ENCODE measurements at places on chromosomes 12 and 14.

DNA sequence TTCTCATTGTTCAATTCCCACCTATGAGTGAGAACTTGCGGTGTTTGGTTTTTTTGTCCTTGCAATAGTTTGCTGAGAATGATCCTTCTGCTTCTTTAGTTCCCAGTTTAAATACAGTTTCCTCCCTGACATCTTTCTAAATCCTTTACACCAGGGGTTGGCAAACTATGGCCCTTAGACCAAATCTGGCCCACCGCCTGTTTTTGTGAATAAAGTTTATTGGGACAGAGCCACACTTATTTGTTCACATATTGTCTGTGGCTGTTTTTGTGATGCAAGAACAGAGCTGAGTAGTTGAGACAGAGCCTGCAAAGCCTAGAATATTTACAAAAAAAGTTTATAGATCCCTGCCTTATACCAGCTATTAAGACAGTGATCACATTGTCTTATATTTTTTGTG is 53.7 kb downstream of the SERPINA10 start:
- no peak overlapping the region for H3K27ac ChIP-seq
- no peaks in the 10 kb centered on the region for H3K4me1 ChIP-seq
- no peak overlapping the region for H3K4me3 ChIP-seq
- DNase-seq: no peak
- no peaks in the 10 kb centered on the region for H3K36me3 ChIP-seq

DNA sequence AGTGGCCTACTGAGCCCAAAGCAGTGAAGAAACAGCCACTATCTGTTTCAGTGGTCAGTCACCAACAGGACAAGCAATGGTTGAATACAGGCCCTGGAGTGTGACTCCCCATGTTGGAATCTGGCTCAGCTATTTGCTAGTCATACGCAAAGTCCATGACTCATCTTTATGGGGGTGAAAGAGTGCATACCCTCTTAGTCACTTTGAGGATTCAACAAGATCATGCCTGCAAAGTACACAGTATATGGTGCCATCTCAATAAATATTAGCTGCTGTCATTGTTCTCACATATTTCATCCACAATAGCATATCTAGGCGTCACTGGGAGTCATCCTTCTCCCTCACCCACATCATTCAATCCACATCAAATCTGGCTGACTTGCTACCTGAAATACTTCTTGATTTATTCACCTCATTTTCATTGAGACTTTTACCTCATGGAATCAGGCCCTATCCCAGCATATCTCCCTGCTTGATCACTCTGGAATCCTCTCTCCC is 26.4 kb upstream of the STAB2 start:
- H3K4me3 ChIP-seq: no peak overlapping the region
- no peaks in the 10 kb centered on the region for H3K4me1 ChIP-seq
- H3K27ac ChIP-seq: no peak overlapping the region
- H3K27me3 ChIP-seq: peaks cover 39% of the 10 kb centered on the region
- no peak for DNase-seq

GRCh38 chr12:114769634-114770033 is 85.7 kb upstream of the TBX3 start:
- DNase-seq: no peak
- no peak overlapping the region for H3K4me3 ChIP-seq
- no peaks in the 10 kb centered on the region for H3K4me1 ChIP-seq
- H3K27me3 ChIP-seq: no peaks in the 10 kb centered on the region
- H3K27ac ChIP-seq: no peak overlapping the region

- no peak overlapping the region for H3K27ac ChIP-seq
- H3K36me3 ChIP-seq: peaks cover 3% of the 10 kb centered on the region
- H3K4me1 ChIP-seq: no peaks in the 10 kb centered on the region
Observed at GRCh38 chr12:130504840-130505175, 167.1 kb downstream of the PIWIL1 start.

DNA sequence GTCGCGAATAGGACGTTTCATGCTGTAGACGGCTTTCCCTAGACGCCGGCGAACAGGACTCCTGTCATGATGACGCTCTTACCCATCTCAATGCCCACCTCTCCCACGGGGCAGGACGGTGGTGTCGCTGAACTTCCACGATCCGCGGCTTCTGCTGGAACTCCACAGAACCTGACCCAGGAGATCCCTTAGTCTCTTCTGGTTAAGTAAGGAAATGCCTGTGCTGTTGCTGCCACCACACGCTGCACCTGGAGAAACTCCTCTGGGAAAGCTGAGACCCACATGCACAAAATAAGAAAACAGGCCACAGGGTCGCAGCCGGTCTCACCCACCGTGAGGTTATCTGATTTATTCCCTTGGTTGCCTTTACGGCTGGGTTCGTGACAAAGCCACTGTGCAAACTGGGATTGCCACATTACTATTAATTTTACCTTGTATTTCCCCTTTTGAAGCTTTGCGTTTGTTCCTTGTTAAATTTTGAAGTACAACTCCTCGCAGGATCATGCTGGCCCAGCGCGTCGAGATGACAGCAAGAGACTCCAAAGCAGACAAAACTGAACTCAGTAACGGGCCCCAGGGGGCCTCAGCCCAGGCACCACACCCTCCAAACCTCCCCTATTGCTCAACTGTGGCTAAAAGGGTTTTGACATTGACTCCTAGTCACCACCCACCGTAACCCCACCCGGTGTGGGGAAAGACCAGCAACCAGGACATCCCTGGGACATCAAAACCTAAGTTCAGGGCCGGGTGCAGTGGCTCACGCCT is 9.2 kb upstream of the MMP17 start:
- H3K36me3 ChIP-seq: peaks cover 2% of the 10 kb centered on the region
- no peak overlapping the region for H3K27ac ChIP-seq
- no peak overlapping the region for H3K4me3 ChIP-seq
- no peaks in the 10 kb centered on the region for H3K4me1 ChIP-seq

- H3K36me3 ChIP-seq: peaks cover 8% of the 10 kb centered on the region
- DNase-seq: no peak
- no peaks in the 10 kb centered on the region for H3K27me3 ChIP-seq
- H3K27ac ChIP-seq: no peak overlapping the region
- H3K4me1 ChIP-seq: peaks cover 3% of the 10 kb centered on the region
- no peak overlapping the region for H3K4me3 ChIP-seq
Observed at GRCh38 chr14:52891800-52892199, 59.0 kb downstream of the FERMT2 start.

DNA sequence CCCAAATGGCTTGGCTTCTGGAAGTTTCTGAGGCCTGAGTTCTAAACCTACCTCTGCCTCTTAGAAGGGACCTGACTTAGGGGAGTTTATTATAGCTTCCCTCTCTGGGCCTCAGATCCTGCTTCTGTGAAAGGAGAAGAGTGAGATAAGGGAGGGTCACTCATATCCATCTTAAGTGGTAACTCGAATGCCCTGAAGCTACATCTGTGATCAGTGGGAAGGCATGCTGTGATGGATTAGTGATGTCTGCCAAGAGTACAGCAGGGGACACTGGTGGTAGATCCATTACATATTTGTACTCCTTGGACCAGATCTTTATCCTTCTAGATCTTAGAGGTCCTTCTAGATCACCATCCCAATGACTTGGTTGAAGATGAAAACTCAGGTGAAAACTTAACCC is 97.8 kb upstream of the NOS1 start:
- H3K36me3 ChIP-seq: no peaks in the 10 kb centered on the region
- H3K27ac ChIP-seq: no peak overlapping the region
- peaks cover 6% of the 10 kb centered on the region for H3K27me3 ChIP-seq

- no peak overlapping the region for H3K27ac ChIP-seq
- H3K36me3 ChIP-seq: no peaks in the 10 kb centered on the region
- no peaks in the 10 kb centered on the region for H3K27me3 ChIP-seq
- H3K4me3 ChIP-seq: no peak overlapping the region
Observed at GRCh38 chr12:92278378-92278828, 132.8 kb upstream of the BTG1 start.

GRCh38 chr14:103068351-103069073 is 11.2 kb upstream of the CDC42BPB start:
- H3K36me3 ChIP-seq: no peaks in the 10 kb centered on the region
- no peak overlapping the region for H3K27ac ChIP-seq
- H3K27me3 ChIP-seq: peaks cover 34% of the 10 kb centered on the region
- no peak for DNase-seq
- H3K4me3 ChIP-seq: no peak overlapping the region
- no peaks in the 10 kb centered on the region for H3K4me1 ChIP-seq

DNA sequence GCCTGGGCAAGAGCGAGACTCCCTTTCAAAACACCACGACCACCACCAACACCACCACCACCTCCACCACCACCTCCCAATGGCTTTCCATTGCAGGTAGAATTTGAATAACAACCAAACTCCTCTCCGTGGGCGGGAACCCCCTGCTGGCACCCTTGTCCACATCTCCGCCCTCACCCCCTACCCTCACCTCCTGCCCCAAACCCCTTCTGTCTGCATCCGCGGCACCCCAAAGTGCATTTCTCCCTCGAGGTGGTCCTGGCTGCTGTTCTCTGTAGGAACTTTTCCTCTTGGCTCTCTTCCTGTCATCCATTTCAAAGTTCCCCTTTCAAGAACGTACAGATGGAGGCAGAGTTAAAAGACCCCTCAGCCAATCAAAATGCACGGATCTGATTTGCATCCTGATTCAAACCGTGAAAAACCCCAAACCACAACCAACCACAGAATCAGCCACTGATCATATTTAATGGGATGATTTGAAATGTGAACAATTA is 3.8 kb downstream of the SDSL start:
- no peak overlapping the region for H3K4me3 ChIP-seq
- H3K27me3 ChIP-seq: peaks cover 56% of the 10 kb centered on the region
- no peaks in the 10 kb centered on the region for H3K36me3 ChIP-seq
- H3K27ac ChIP-seq: no peak overlapping the region
